ENCODE measurements at places on chromosomes 12 and 14.
A peak's percentile ranks its signal among the peaks of the same experiment; 100 is the strongest.

DNA sequence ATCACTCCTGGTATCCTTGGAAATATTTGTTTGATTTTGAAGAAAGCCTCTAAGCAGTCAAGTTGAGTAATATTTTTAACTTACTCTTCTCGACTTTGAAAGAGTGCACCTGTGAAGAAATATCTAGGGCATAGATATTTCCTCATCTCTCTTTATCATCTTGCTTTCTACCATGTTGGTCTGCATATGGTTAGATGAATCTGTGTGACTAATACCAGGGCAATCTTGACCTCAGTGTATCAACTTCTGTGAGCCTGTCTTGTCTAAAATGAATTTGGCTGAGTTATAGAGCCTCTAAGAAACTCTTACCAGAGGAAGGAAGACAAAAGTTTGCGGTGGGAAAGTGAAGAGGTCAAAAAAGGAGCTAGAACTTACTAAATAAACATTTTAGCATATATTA is 68.4 kb downstream of the SYT1 start:
- DNase-seq, result no peak

DNA sequence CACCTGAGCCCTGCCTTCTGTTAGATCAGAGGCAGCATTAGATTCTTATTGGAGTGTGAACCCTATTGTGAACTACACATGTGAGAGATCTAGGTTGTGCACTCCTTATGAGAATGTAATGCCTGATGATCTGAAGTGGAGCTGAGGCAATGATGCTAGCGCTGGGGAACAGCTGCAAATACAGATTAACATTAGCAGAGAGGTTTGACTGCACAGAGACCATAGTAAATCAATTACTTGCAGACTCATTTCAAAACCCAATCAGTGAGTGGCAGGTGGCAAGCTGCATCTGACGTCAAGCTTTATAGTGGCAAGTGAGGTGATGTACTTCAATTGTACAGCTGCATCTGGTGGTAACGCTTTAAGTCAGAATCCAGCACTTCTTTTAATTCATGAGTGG is 141.6 kb downstream of the GPHN start:
- DNase-seq, result no peak

DNA sequence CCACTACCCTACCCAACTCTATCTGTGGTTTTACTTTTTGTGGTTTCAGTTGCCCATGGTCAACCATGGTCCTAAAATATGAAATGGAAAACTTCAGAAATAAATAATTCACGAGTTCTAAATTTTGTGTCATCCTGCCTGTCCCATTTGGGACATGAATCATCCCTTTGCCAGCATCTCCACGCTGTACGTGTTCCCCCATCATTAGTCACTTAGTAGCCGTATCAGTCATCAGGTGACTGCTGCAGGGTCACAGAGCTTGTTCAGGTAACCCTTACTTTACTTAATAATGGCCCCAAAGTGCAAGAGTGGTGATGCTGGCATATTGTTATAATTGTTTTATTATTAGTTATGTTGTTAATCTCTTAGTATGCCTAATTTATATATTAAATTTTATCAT is 209.9 kb downstream of the ITPR2 start:
- DNase-seq, result no peak

DNA sequence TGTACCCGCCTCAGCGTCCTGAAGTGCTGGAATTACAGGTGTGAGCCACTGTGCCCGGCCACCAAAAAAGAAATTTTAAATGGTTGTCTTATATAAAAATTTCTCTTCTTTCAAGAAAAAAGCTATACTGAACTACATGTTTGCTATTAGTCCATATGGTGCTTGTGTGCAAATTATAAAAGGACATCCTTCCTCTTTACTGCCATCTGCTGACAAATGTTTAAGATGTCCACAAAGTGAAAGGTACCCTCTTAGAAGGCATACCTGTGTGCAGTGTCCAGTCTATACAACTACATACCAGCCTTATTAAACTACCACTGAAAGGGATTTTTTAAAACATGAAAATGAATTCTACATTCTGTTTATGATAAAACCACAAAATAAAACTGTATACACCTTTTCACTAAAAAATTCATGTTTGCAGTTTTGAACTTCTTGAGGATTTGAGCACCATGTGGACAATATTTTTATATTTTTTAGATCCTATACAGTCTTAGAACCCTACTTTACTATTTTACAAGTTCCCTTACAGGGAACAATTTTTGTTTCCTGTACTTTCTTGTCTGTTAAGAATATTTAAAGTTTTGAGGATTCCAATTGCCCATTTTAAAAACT is 32.8 kb upstream of the TOMM20L start:
- DNase-seq, result peak; percentile 68

DNA sequence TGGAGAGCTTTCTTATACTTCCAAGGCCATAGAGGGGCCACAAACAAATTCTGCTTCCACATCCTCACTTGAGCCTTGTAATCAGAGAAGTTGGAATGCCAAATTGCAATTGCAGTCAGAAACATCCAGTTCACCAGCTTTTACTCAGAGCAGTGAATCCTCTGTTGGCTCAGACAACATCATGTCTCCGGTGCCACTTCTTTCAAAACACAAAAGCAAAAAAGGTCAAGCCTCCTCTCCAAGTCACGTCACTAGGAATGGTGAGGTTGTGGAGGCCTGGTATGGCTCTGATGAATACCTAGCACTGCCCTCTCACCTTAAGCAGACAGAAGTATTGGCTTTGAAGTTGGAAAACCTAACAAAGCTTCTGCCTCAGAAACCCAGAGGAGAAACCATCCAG is 217.1 kb downstream of the AKAP6 start:
- no peak for DNase-seq

GRCh38 chr12:51937926-51938325 is 13.6 kb upstream of the ACVR1B start:
- DNase-seq, result no peak

DNA sequence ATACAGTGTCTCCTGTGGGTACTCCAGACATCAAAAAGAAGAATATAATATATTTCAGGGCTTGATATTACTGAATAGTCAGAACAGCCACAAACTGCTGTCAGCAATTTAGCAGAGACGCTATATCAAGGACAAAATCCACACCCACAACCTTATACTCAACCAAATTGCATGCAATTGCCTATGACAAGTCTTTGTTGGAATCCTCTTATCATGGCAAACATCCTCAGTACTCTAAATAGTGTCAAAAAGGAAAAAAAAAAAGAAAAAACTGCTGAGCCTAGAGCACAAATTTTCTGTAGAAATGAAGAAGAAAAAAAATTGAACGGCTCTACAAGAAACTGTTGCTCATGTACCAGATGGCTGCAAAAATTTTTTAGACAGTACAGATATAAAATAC is 485.7 kb downstream of the TMTC2 start:
- no peak for DNase-seq

- DNase-seq, result no peak
Observed at GRCh38 chr14:55339770-55340169, 68.5 kb downstream of the FBXO34 start.

DNA sequence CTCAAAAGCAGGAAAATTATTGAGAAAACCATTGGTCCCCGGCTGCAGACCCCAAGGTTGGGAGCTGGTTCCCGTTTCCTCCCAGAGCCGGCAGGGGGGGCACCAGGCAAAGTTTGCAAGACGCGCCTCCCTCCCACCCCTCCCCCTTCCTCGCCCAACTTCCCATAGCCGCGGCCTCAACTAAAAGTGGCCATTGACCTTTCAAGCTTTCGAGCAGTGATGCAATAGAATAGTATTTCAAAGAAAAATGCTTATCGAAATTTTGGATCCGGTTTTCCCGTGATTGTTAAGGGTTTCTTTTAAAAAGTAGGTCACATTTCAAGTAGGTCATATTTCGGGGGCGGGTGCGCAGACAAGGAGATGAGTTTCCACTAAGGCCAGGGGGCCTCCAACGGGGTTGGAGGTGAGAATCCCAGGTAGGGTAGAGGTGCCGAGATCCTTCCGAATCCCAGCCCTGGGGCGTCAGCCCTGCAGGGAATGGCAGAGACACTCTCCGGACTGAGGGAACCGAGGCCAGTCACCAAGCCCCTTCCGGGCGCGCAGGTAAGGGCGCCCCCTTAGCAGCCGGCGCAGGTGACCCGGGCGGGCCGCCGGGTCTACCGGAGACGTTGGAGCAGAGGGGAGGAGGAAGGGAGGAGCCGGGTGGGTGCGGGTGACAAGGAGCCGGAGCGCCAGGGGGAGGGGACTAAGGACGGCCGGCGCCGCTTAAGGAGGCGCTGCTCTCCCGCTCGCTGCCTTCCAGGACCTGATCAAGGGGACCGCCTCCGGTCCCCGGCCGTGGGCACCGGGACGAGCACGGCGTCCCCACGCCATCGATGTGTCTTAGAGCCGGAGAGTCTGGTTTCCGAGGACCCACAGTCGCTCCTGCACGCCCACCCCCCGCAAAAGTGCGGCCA is 2.6 kb upstream of the SOCS2 start:
- DNase-seq, result peak; percentile 89

DNA sequence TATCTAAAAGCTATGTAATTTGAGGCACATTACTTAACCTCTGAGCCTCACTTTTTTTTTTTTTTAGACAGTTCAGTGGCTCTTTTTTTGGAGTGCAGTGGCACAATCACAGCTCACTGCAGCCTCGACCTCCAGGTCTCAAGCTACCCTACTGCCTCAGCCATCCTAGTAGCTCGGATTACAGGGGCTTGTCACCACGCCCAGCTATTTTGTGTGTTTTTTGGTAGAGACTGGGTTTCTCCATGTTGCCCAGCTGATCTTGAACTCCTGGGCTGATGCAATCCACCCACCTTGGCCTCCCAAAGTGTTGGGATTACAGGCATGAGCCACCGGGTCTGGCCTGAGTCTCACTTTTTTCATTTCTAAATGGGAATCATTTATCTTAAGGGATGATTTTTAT is 192.0 kb upstream of the PDZRN4 start:
- no peak for DNase-seq

- no peak for DNase-seq
Observed at GRCh38 chr14:77791225-77791600, 8.7 kb upstream of the ADCK1 start.

DNA sequence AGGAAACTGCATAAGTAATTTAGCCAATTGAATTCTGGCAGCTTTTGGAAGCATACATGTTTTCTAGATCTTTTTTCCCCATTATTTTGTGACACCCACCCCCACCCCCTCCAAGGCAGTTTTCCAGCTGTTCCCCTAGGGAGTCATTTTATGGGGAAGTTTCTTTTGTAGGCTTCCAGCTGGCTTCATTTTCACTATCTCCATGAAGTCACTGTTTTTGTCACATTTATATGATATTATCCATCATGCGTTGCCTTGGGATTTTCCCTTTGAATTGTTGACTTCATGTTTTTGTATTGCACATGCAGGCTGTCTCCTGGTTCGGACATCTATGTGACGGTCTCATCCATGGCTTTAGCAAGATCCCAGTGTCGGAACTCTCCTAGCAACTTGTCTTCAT is 233.6 kb upstream of the RGS6 start:
- DNase-seq, result no peak

DNA sequence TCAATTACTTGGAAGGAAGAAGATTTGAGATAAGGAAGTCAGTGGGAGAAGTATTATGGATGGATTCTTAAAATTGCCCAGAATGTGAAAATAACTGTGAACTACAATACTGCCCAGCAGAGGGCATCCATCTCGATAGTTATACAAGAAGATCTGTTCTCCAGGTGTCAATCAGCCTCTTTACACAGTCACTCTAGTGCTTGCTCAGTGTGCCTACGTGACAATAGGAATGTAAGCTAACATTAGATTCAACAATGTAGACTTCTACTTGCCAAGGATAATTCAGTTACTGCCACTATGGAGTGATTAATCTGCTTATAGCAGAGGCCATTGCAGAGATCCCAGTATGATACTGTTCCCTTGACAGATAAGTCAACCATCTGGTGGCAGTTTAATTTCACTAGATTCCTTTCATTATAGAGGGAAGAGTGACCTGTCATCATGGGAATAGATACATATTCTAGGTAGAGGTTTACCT is 10.6 kb upstream of the MAP4K5 start:
- DNase-seq, result peak; percentile 69

- DNase-seq, result no peak
Observed at GRCh38 chr12:109988903-109989302, 7.3 kb downstream of the GIT2 start.
